ENCODE measurements at places on chromosomes 16 and 17.
A peak's percentile ranks its signal among the peaks of the same experiment; 100 is the strongest.

- DNase-seq = no peak
These were observed 22.9 kb downstream of the PRCD start for GRCh38 chr17:76562734-76563148.

DNA sequence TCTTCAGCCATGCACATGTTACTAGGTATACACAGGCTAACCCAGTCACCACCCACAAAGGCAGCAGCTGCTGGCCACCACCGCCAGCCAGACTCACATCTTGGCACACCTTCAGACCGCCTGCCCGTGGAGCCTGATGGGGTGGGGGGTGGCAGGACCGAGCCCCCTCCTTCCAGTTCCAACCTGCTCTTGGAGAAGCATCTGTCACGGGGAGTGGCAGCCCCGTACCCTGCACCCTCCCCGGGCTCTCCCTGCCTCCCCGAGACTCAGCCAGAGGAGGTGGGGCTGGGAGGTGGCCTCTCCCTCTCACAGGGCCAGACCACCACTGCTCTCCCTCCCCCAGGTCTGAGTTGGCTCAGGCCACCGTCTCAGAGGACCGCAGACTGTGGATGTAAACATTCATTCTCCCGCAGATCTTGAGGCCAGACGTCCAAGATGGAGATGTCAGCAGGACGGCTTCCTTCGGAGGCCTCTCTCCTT is 11.3 kb upstream of the RBFOX3 start:
- no peak for DNase-seq

- no peak for DNase-seq
These were observed 49.1 kb downstream of the ARHGAP17 start for GRCh38 chr16:24966031-24966430.

DNA sequence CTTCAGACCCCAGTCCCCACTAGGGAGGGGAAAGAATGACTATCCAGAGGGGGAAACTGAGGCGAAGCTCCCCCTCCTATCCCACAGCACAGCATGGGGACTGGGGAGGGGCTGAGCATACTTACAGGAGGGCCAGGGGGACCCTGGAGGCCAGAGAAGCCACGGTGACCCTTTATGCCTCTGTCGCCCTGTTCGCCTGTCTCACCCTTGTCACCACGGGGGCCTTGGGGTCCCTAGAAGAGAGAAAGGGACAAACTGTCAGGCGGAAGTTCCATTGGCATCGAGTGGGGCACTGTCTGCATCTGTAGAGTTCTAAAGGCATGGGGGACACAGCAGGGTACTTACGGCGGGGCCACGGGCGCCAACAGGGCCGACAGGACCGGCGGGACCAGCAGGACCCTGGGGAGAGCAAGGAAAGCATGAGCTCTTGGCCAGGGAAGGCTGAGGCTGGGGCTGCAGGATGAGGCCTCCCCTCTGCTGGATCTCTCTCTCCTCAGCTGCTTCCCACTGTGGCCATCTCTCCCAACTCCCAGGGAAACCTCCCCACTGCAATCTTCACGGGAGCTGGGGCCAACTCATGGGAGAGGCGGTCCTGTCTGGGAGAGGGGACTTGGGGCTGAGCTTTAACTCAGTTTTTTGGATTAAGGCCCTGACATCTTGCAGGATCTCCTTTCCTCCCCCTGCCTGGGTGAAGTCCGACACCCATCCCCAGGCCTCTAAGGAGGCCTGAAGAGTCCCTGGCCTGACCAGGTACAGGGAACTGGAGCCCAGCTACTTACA is 13.5 kb downstream of the COL1A1 start:
- no peak for DNase-seq

DNA sequence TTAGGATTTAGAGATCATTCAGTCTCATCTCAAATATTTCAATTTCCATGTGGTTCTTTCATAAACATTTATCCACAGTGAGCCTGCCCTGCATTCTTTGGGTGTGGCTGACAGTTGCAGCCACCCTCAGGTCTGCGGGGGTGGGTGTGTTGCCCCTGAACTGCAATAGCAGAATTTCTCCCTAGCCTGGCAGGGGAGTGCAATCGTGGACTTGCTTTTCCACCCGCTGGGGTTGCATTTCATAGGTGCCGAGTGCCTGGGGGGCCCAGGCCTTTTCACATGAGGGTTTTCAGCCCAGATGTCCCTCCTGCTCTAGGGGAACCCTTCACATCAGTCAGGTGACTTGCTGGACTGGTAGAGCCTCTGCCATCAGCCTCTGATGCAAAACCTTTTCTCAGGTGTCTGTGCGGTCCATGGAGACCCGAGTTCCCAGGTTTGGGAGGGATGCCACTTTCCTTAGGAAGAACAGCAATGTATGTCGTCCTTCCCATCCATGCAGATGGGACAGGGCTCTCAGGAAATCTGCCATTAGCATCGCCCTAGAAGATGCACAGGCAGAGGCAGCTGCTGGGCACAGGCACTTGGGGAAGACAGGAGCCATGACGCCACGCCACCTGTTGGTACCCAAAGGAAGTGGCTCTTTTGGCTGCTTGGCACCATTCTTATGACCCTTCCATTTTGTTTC is 2.4 kb upstream of the USP36 start:
- no peak for DNase-seq

GRCh38 chr17:6831661-6832263 is at the start of gene TEKT1:
Gene TEKT1, minus strand, starts transcription at chr17:6831729. Its CDS starts 1,353 bp downstream, at chr17:6830376.
- peak; percentile 81 for DNase-seq

DNA sequence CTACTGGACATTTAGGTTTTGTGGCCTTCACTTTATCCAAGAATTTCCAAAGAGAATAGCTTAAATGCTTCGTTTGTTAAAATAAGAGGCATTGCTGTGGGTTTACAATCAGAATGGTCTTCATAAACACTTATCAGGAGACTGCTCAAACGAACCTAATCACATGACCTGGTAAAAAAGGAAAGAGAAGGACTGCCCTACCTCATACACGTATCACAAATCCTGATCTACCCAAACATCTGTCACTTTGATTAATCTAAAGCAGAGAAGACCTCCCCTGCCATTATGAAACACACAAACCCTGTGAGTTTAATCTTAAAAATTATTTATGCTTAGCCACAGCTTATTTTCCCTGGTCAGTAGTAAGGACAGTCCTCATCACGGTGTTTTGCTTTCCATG is 76.6 kb downstream of the PARN start:
- DNase-seq = no peak

DNA sequence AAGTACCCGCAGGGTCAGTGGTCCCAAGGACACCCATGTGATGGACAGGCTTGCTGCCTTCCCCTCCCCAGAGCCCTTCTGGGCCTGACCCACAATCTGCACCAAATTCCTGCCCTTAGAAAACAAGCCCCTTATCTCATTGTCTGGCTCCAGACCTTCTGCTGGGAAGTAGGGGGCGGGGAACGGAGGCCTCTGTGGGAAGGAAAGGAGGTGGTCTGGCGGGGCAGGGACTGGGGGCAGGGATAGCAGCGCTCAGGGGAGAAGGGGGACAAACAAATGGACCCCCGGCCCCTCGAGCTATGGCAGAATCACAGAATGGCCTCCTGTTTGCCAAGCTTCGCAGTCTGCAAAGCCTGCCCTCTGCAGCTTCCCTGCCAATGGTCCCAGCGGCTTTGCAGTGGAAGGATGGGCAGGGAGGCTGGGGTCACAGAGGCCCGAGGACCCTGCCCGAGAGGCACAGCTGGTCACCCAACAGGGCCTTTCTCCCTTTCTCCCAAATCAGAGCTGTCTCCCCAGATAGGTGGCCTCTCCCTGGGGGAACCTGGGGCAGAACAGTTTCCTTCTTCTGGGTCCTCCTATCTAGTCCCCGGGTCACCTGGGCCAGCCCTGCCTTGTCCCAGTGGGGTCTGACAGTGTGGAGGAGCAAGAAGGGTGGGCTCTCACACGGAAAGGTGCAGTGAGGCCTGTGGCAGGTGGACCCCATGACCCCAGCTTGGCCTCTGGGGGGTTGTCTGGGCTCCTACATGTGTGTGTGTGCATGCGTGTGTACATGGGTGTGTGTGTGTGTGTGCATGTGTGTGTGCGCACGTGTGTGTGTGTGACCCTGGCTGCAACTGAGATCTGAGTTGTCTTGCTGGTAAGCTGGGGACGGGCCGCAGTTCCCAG is 25.5 kb downstream of the TMEM235 start:
- DNase-seq = no peak

- DNase-seq = no peak
These were observed 5.3 kb downstream of the UBALD1 start for GRCh38 chr16:4609200-4610010.

GRCh38 chr17:43598357-43599045 is 52.4 kb upstream of the ETV4 start:
- no peak for DNase-seq

DNA sequence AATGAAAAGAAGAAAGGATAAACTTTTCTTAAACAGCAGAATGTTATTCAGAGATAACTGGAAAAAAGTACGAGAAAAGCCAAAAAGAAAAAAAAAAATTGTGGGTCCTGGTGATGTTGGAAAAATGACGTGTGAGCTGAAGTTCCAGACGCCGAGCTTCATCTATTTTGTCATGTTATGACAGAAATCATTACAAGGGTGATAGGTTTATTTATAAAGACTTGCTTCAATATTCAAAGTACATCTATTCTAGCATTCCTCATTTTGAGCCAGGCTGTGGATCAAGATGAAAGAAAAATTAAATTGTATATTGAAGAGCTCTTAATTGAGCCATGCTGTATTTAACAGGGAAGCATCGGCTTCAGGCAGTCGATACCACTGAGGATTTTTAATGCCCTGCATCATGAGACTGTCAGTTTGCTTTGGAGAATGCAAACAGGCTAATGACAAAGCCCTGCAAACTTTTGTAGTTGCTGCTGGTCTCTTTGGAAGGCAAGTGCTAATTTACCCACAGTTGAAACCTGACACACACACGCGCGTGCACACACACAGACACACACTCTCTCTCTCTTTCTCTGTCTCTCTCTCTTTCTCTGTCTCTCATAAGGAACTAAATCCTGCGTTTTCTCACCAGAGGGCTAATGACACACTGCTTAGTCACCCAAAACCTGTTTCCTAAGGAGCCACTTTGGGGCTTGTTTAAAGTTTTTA is 110.7 kb downstream of the WWOX start:
- DNase-seq = no peak

DNA sequence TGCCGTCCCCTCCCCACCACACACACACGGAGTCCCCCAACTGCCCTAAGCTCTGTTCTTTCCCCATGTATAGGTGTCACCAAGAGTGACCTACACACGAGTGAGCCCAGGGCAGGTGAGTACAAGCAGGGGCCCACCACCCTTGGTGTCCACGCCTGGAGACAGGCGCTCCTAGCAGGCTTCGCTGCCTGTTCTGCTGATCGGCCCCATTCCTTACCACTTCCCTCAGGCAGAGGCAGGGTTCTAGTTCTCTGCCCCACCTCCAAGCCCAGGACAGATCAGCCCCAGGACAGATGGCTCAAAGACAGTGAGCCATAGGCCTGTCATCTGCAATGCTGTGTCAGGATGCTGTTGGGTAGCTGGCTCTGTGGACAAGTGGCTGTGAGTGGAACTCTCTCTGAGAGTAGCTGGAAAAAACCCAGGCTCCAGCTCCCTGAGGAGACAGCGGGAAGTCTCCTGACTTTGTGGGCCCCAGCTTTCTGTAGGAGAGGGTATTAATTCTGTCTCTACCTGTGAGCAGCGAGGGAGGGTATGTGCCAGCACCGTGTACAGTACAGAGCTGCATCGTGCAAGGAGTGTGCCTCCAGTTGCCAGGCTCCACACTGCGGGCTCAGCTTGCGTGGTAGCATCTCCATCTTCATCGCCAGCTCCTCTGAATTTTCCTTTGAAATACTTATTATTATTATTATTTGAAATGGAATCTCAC is 897 bp downstream of the TP53I13 start:
- DNase-seq = no peak

DNA sequence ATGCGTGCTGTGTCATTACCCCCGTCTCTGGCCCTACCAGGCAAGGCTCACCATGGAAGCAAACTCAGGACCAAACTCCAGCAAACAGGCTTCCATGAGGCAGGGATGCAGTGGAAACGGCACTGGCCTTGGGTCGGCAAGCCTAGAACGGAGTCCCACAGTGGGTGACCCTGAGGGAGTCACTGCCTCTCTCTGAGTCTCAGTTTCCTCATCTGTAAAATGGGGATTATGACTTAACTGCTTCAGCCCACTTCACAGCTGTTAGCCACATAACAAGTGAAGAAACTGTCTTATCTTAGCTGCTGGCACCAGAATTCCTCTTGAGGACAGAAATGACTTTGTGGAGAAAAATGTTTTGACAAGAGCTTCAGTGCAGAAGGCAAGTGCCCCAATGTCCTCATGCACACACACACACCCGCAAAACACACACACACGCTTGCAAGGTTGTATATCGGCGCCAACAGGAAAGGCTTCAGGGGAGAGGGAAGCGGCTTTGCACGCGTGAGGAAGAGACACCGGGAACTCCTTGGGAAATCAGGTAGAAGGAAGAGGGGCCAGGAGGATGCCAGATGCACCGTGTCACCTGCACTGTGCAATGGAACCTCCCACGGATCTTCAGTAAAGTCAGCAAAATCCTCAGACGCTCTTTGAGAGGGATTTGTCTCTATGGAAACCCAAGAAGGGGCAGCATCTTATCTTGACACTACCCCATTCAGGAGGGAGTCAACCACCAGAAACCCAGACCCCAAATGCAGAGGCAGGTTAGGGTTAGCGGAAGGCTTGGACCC is 53.7 kb downstream of the GSG1L start:
- no peak for DNase-seq

GRCh38 chr17:61722398-61722797 is 131.4 kb upstream of the NACA2 start:
- no peak for DNase-seq

DNA sequence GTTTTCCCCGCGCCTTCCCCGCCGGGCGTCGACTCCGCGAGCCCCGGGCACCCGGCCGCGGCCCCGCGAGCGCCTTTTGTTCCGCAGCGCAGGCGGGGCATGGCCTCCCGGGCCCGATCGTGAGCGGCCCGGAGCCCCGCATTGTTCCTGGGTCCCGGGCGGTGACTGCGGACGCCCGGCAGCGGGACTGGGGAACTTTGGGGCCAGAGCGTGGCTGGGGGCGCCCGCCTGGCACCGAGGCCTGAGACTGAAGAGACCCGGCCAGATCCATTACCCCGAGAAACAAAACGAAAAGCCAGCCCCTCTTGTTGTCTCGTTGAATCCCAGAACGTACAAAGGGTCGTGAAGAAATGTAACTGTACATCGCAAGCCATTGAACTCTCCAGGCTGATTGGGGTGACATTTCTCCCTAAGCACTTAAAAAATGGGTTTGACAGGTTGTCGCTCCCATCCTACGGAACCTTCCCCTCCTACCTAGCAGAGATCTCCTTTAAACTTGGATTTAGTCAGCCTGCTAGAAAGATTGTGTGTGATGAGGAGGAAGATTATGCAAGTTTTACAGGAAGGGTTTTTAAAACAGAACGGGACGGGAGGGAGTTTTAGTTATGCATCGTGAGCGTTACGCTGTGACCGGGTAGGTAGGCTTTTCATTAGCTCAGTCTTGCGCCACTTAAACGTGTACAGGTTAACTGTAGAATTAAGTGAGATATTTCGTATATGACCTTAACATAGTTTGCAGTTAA is 825 bp downstream of the METTL9 start:
- no peak for DNase-seq

- peak; percentile 81 for DNase-seq
These were observed 12.8 kb downstream of the CRISPLD2 start for GRCh38 chr16:84832488-84833143.

DNA sequence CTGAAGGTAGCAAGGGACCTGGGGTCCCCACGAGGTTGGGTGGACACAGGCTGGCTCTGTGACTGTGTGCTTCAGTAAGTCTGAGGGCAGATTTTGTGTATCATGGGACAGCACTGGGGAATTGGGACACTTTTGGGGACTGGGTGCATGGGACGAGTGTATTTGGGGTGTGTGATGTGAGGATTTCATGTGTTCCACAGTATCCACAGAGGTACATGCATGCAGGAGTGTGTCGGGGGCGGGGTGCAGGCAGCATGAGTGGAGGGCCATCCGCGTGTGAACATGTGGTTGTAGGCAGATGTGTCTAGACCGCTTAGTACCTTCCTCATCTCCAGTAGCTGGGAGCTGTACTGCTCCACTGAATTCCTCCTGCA is 1.1 kb upstream of the DLX3 start:
- DNase-seq = no peak

Measured in breast epithelium (tissue), 4 donors.